BE2C (cell line): ENCODE measurements at places on chromosomes 1 and 21.

GRCh38 chr21:43347461-43348169 lies 79.3 kb downstream of the SIK1 start:
- no peak for DNase-seq

GRCh38 chr1:54557671-54558355 lies 9.8 kb downstream of the ACOT11 start:
- DNase-seq: no peak

DNA sequence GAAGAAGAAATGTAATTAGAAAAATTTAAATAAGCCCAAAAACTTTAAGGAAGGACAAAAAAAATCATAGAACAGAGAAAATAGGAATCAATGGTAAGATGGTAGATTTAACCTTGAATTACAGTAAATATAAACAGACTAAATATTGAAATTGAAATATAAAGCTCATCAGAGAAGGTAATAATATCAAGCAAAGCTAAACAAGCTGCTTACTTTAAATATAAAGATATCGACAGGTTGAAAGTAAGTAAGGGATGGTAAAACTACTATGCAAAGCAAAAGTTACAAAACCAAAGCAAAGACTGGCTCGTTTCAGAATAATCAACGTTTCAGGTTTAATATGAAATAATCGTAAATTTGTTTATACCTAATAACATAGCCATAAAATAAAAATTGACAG lies 137.0 kb upstream of the KCNJ15 start:
- no peak for DNase-seq

- DNase-seq: no peak
Measured at GRCh38 chr1:185574139-185574875, 159.9 kb upstream of the HMCN1 start.

DNA sequence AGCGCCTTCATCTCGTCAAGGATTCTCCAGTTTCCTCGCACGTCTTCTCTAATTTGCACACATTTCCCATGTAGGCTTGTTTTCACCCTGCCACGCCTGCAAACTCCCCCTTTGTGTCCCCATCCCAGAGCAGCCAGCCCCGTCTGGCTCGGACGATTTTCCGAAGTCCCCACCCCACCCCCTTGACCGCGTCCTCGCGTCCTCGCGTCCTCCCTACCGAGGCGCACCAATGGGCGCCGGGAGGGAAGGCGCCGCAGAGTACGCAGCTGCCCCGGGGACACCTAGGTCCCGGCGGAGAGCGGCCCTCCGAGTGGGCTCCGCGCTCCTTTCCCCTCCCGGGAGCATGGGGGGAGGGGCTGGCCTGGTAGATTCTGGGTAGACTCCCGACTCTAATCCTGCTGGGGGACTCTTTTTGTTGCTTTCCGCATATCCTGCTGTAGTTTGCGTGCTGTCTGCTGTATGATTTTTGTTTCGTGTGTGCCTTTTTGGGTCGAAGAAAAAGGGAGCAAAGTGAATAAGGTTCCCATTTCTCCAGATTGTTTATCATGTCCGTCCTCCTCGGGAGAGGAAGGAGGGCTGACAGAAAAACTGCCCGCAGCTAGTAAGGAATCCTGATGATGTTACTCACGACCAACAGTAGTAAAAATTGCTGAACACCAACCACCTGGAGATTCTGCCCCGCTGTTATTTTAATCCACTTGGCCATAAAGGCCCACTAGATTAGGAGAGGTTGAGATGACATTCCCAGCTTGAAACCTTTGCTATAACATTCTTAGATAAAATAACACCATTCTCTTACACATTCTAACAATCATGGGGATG lies 1.5 kb downstream of the CACHD1 start:
- DNase-seq: peak; percentile 50

- DNase-seq: no peak
Measured at GRCh38 chr1:11394592-11395245, 84.2 kb upstream of the DISP3 start.

DNA sequence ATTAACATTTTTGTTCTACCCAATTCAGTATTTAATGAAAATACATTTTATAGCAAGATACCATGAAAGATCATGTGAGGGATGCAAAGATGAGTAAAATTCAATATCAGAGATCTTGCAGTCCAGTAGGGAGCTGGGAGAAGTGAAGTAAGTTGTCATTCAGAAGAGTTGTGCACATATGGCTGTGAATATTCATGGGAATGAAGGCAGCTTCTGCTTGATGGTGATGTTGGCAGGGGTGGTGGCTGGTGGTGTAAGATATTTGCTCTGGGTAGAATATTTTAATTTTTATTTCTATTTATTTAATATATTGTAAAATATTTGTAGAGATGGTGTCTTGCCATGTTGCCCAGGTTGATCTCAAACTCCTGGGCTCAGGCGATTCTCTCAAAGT lies 72.0 kb upstream of the GCLM start:
- no peak for DNase-seq

DNA sequence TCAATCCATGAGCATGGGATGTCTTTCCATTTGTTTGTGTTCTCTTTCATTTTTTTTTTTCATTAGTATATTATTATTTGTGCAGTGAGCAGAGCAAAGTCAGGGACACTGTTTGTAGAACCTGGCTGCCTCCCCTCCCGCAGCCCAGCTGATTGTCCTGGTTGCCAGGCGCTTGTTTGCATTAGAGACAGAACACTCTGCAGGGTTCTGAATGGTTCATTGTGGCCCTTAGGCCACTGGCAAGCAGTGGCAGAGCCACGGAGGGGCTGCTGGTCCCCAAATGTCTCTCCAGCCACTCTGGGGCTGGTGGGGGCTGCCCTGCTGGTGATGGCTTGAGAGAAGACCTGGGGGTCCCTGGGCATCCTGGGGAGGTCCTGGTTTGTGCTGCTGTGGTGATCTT lies 29.0 kb downstream of the ETS2 start:
- DNase-seq: no peak

DNA sequence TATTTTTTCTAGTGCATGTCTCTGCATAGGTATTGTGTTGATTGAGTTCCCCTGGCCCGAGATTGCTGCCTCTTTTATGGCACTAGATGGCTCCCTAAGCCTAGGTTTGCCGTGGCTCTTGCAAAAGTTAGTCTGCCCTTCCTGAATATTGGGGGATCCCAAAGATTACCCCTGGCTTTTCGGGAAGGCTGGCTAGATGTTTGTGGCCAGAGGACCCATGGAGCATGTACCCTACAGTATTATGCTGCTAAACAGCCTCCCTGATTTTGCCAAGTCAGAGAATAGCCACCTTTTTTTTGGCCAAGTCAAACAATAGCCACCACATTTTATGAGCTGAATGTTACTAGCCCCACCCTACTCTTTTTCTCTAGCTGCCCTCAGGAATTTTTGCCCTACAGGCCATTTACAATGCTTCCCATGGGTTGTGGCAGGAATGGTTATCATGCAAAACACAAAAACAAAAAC lies 343.2 kb downstream of the OLFM3 start:
- DNase-seq: peak; percentile 65

- DNase-seq: peak; percentile 71
Measured at GRCh38 chr1:152654110-152654509, 9.1 kb upstream of the LCE2D start.

DNA sequence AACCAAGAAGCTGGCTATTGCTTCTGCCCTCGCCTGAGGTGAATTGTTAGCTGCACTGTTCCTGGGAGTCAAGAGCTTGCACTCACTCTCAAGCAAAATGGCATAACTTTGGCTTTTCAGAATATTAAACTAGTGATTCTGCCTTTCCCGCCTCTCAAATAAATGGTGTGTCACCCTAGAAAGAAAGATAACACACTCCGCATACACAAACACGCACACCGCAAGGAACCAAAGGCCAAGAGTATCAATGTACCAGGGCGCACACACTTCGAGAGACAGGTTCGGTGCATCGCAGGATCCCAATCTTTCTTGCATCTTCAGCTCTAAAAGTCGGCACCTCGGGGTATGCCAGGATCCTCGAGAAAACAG lies 470 bp upstream of the RTCA start:
- no peak for DNase-seq

- no peak for DNase-seq
Measured at GRCh38 chr1:109788695-109789521, 25.2 kb upstream of the EPS8L3 start.

- DNase-seq: no peak
Measured at GRCh38 chr1:44798481-44799365, 1.5 kb upstream of the PLK3 start.

GRCh38 chr1:59814901-59815825 lies at the start of gene HOOK1:
TSS of gene HOOK1 (plus strand) at chr1:59814949. CDS start at chr1:59815118, 169 bp downstream.
- DNase-seq: no peak

GRCh38 chr1:84899969-84900368 lies 7.0 kb upstream of the LPAR3 start:
- DNase-seq: no peak

GRCh38 chr1:82377201-82377884 lies 576.6 kb downstream of the ADGRL2 start:
- DNase-seq: no peak

GRCh38 chr1:61078618-61079295 lies 3.6 kb upstream of the NFIA start:
- no peak for DNase-seq

GRCh38 chr1:223500560-223501425 lies 107.6 kb downstream of the CCDC185 start:
- no peak for DNase-seq

GRCh38 chr1:210330279-210330866 lies 1.7 kb downstream of the HHAT start:
- peak; percentile 31 for DNase-seq

DNA sequence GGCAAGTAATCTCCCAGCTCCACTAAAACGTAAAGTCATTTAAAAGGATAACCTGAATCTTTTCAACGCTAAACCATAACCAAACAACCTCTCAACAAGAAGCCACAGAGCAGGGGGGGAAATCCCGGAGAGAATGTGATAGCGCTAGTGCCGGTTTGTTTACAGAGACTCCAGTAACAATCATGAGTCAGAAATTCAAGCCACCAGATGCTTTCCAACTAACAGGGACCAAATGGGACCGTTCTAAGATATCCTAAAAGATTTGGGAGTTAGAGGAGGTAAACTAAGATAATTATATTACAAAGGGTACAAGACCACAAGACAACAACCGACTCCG lies 825 bp downstream of the DCAF8 start:
- no peak for DNase-seq

GRCh38 chr21:41393876-41394465 lies 32.1 kb upstream of the MX1 start:
- no peak for DNase-seq

- no peak for DNase-seq
Measured at GRCh38 chr1:28172713-28173150, 3.8 kb downstream of the PTAFR start.

GRCh38 chr1:210698661-210699060 lies 370.0 kb downstream of the HHAT start:
- no peak for DNase-seq

DNA sequence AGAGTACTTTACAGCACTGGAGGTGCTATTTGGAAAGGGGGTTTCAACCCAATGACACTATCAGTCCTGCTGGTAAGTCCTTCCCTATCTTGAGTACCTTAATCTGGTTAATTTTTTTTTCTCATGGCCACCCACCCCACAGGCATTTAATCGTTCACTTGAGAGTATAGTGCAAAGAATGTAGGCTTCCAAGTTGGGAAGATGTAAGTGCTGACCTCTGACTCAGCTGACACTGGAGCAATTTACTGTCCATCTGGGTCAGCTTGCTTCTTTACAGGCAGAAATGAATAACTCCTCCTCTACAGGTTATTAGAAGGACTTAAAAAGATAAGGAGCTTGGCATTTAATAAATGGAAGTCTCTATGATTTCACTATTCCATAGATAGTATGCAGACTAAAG lies 89.6 kb downstream of the AK5 start:
- DNase-seq: no peak

GRCh38 chr1:56908619-56909221 lies 54.1 kb downstream of the C8A start:
- DNase-seq: no peak
